Posterior cingulate gyrus (tissue), 11 donors: ENCODE measurements at places on chromosomes 5 and 9.

- DNase-seq: no peak
Measured at GRCh38 chr5:126370796-126371718, 52.2 kb upstream of the GRAMD2B start.

- DNase-seq: no peak
Measured at GRCh38 chr5:1960595-1961303, 78.0 kb upstream of the IRX4 start.

DNA sequence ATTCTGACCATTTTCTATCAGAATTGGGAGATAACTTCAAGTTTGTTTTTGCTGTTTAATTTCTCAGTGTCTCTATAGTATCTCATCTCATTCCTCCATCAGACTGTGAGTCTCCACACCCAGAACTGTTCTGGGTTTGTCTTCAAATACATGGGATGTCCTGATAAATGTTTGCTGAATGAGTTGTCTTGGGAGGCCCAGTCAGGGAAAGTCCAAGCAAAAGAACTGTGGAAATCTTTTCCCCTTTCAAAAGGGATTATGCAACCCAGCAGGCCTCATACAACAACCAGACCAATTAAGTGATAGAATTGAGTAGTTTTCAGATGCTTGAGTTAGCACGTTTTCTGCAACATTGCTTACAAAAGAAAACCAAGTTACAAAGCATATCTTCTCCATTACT lies 324.4 kb downstream of the BRINP1 start:
- no peak for DNase-seq

DNA sequence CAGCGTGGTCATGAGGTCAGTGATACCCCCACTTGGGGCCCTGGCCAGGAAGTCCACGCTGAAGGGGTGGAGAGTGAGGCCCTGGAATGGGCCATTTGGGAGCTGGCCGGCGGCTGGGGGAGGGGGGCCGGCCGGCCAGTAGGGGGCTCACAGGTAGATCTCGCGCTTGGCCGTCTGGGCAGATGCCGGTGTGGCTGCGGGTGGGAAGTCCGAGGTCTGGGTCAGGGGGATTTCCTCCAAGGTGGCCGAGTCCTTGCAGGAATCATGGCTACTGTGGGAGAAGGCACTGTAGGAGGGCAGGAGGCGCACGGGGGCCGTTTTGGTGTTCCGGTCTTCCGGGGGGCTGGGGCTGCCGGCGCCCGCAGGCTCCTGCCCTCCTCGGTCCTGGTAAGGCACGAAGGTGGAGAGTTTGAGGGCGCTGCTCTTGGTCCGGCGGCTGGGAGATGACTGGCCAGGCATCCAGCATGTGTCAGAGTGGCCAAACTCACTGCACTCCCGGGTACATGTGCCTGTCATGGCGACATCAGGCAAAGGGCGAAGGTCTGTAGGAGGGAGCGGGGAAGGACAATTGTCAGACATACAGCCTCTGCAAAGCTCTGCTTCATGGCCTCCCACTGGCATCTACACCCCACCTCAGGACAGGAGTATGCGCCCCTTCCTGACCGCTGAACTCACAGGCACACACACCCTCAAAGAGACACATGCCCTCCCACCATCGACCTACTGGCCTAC lies 24.1 kb downstream of the PCDH1 start:
- DNase-seq: peak; percentile 60
